ENCODE measurements at places on chromosomes 12 and 14.

DNA sequence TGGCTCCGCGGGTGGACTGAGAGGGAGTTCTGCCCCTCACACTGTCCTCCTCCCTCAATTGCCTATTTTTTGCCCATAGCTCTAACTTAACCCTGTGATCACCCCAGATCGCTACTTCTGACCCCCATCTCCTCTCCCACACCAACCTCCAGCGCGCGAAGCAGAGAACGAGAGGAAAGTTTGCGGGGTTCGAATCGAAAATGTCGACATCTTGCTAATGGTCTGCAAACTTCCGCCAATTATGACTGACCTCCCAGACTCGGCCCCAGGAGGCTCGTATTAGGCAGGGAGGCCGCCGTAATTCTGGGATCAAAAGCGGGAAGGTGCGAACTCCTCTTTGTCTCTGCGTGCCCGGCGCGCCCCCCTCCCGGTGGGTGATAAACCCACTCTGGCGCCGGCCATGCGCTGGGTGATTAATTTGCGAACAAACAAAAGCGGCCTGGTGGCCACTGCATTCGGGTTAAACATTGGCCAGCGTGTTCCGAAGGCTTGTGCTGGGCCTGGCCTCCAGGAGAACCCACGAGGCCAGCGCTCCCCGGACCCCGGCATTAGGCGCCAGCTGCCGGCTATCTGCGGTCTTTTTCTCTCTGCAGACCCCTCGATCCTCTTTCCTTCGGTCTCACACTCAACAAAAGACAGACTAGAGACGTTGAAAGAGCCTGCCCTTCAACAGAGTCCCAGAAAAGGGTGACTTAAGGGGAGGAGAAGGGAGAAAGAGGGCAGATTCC is 3.0 kb upstream of the TBX3 start:
- DNase-seq = no peak

- DNase-seq = no peak
These were observed 14.2 kb upstream of the SLC6A12 start for GRCh38 chr12:227923-228845.

DNA sequence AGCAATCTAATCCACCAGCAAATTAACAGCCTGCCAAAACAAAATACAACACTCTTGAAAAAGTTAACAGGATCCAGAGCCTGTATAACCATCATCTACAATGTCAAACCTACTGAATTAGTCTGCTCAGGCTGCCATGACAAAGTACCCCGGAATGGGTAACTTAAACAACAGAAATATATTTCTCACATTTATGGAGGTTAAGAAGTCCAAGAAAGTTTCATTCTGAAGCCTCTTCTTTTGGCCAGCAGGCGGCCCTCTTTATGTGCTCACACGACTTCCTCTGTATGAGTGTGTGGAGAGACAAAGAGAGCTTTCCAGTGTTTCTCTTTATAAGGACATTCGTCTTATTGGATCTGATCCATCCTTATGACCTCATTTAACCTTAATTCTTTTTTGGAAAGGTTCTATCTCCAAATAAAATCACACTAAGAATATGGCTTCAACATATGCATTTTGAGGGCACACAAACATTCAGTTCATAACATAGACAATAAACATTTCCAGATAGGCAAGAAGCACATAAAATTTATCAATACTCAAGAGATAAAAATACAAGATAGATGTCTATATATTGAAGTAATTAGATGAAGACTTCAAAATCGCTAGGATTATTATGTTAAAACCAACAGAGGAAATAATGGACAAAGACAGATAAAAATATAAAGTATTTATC is 5.9 kb upstream of the RERG start:
- DNase-seq = no peak

DNA sequence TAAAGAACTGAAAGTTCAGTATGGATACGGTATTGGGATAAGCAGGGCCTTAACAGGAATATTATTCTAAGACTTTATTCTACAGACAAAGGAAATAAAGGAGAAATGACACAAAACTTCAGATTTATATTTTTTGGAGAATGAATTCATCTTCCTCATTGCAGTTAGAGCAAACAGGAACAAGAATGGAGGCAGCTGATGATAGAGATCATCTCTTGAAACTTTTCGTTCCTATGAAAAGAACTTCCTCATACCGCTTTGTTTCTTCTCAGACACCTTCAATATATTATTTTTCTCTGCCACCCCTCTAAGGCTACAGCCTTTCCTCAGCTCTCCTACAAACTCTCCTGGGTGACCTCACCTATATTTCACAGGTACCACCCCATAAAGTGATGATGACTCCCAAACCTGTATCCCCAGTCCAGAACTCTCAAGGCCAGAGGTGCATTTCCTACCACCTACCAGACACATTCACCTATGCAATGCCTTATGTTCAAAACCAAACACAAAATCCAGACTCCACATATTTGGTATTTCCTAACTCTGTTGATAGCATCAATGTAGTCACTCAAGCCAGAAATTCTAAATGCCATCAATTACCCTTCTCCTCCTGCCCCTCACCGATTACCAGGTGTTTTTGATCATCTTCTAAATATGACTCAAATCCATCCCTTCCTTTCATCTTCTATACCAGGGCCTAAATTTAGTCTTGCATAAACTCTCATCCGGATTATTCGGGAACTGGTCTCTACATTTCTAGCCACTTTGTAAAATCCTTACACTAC is 7.4 kb downstream of the MAP4K5 start:
- no peak for DNase-seq

- DNase-seq = no peak
These were observed 8.0 kb downstream of the IFT43 start for GRCh38 chr14:75993567-75994041.

- DNase-seq = no peak
These were observed 18.2 kb upstream of the SUSD6 start for GRCh38 chr14:69593018-69593677.

GRCh38 chr12:6468283-6468575 is 2.2 kb downstream of the VAMP1 start:
- DNase-seq = no peak

DNA sequence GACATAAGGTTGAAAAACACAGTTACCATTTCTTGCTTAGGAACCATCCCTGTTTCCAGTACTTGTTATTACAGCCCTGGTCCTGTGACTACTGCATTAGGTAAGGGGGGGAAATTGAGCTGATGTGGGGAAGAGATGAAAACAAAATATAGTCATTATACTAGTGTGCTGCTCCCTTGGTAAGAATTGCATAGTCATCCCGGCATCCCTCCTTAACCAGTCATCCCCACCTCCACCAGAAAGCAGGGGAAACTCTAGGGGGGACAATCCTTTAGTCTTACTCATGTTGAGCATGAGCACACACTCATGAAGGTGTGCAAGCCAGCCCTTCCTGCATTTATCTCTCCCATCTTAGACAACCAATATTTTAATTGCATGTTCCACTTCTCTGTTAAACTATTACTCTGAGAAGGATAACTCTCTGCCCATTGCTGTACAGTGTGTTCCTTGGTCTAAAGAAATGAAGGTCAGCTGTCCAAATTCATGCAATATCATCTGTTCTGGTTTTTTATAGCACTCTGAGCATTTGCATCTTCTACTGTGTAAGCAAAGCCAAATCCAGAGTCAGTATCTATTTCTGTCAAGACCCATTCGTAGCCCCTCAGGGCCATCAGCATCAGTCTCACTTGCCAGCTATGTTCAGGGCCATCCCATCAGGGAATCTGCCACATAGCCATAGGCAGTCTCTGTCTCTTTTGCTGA is 46.8 kb downstream of the TMEM30B start:
- no peak for DNase-seq

GRCh38 chr14:104447750-104448149 is 131.8 kb upstream of the C14orf180 start:
- DNase-seq = no peak

DNA sequence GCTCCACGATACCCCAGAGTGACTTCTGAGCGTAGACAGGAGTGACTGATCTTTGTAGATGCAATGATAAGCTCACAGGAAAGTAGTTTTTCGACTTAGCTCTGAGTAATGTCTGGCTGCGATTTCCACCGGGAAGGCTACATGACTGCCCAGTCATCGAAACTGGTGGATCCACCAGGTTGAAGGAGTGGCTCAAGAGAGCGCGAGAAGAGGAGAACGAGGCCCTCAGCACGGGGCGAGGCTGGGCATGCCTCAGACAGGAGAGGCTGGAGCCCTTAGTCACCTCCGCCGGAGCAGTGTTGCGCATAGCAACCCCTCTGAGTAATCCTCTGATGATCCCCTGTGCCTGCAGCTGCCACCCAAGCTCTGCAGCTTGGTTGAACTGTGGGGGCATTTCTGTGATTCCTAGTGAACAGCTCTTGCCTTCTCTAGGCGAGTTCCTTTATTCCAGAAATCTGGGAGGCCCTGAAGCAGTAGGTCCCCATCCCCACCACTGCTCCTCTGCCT is 25.6 kb downstream of the ELK3 start:
- no peak for DNase-seq

- no peak for DNase-seq
These were observed 34.2 kb downstream of the PMCH start for GRCh38 chr12:102163383-102163782.

DNA sequence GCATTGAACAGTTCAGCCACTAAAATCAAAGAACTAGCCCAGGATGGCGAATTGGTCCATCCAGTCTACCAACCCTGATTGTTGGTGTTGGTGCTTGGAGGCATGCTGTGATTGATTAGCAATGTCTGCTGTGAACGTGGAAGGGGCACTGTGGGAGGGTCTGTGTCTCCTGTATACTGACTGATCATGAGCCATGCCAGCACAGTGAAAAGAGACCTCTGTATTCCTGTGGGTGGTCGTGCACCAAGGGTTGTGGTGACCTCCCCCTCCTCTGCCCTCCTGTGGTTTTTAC is 63.0 kb upstream of the DLK1 start:
- DNase-seq = no peak

DNA sequence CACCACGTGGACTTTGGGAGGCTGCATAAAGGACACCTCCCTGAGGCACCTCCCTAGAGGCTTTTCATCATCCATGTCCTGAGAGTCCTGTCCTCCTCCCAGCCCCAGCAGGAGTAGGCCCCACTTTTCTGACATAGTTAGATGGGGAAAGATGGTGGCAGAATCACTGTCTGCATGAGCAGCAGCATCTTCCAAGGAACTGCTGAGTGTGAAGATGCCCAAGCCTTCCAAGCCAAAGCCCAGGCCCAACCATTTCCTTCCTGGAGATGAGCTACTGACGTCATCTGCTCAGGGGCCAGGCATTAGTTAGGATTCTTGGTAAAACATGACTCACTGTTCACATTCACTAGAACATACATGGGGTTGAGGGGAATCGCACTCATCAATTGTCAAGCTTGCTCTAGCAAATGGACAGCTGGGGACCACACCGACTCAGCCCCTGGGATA is 37.3 kb downstream of the VDR start:
- DNase-seq = no peak

DNA sequence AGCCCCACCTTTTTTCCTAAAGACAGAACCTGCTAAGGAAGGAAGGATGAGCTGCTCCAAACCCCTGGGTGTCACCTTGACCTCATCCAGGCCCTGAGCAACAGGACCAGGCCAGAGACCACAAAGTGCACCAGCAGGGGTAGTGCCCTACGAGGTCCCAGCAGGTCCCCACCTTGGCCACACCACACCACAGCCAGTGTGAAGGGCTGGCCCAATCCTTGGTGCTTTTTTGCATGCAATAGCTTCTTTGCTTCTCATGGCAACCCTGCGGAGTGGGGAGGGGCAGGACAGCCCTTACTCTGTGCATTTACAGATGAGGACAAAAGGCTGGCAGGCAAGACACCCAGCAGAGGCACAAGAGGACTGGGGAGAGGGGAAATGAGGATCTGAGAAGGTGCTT is 352.6 kb downstream of the BCL11B start:
- DNase-seq = no peak
